Activated CD4-positive, alpha-beta T cell treated with anti-CD3 and anti-CD28 coated beads, Interleukin-10, Interleukin-2, amounts not matched to agents 100 ng/mL and 50 ng/mL, durations not matched to agents 16 hours and 8 hours (primary cell): ENCODE measurements at places on chromosomes 12 and 14.

- DNase-seq, result no peak
Measured at GRCh38 chr14:22008766-22009165, 335.1 kb upstream of the OR4E1 start.

DNA sequence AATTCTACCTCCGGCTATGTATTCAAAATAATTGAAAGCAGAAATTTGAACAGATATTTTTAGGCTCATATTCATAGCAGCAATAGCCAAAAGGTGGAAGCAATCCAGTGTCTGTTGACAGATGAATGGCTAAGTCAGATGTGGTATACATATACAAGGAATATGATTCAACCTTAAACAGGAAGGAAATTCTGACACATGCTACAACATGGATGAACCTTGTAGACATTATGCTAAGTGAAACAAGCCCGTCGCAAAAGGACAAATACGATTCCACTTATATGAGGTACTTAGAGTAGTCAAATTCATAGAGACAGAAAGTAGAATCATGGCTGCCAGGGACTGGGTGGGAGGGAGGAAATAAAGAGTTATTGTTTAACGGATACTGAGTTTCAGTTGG lies 331.6 kb downstream of the PCNX1 start:
- no peak for DNase-seq

DNA sequence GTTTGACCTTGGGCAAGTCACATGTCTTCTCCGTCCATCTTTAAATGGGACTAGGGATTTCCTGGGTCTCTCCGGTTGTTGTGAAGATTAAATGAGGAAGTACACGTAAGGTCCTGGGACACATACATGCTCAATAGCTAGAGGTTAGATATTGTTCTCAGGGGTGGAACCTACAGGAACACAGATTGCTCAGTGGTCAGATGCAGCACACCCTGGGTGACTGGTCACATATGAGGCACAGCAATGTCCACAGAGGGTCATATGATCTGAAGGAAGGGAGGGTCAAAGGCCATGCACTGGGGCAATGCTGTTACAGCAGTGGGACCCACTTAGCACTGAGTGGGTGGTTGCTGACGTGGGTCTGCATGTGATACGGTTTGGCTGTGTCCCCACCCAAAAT lies 11.4 kb upstream of the SLC8B1 start:
- no peak for DNase-seq

- DNase-seq, result no peak
Measured at GRCh38 chr12:64173456-64173855, 48.6 kb downstream of the KICS2 start.
